PC-3 (cell line): ENCODE measurements at places on chromosomes 7 and 10. TPM values are rescaled to one million over a fixed set of nuclear protein-coding genes. Genes with fewer than 3 reads are reported as not detected.

- no peak for DNase-seq
Measured at GRCh38 chr10:9602998-9603397, 1414.7 kb upstream of the CELF2 start.

- DNase-seq = no peak
Measured at GRCh38 chr7:14389595-14389994, 400.1 kb upstream of the ETV1 start.

DNA sequence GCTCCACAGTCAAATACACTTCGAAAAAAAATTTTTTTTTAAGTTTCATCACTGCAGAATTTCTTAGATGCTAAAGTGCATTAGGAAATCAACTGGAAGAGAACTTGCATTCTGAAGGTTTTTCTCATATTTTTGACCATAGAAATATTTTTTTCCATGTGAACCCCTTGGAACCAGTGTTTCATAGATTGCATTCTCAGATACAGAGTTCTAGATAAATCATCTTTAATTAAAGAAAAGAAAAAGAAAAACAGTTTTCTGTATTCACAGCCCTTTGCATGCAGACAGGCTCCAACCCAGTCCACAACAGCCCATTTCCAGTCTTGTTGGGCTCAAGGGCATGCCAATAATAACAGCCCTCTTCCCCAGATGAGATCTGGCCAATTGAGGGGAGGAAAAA is 75.5 kb upstream of the RPA3 start:
- no peak for DNase-seq

DNA sequence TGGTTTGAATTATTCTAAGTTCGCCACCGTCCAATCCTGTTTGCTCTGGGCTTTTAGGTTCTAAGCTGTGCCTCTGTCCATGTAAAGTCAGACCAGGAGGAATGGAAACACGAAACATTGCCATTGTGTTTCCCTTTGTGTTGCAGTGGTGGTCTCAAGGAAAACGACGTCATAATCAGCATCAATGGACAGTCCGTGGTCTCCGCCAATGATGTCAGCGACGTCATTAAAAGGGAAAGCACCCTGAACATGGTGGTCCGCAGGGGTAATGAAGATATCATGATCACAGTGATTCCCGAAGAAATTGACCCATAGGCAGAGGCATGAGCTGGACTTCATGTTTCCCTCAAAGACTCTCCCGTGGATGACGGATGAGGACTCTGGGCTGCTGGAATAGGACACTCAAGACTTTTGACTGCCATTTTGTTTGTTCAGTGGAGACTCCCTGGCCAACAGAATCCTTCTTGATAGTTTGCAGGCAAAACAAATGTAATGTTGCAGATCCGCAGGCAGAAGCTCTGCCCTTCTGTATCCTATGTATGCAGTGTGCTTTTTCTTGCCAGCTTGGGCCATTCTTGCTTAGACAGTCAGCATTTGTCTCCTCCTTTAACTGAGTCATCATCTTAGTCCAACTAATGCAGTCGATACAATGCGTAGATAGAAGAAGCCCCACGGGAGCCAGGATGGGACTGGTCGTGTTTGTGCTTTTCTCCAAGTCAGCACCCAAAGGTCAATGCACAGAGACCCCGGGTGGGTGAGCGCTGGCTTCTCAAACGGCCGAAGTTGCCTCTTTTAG is 46.3 kb upstream of the DMBT1 start:
- no peak for DNase-seq

DNA sequence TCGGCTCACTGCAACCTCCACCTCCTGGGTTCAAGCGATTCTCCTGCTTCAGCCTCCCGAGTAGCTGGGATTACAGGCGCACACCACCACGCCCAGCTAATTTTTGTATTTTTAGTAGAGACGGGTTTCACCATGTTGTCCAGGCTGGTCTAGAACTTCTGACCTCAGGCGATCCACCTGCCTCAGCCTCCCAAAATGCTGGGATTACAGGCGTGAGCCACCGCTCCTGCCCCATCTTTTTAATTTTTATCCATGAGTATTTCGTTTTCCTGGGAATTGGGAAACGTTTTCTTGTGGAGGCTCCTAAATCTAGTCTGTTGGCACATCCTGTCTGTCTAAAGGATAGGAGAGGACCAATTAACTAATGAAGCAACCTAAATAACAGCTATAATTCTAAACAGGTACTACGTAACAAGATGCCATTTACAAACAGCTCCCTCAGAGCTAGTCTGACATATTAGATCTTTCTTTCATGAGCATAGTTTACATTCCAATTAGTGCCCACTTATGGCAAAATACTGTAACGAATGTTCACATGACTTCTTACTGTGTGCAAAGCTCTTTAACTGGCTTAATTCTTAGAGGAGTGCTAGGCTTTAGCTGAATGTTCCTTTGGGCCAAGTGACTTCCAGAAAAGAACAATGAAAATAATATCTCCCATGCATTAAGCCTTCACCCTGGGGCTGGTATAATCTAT is 151.0 kb upstream of the YAE1 start:
- no peak for DNase-seq

MSMB gene
- total RNA-seq = not detected in 2 replicates

- peak; percentile 97 for DNase-seq
Measured at GRCh38 chr10:58856508-58857240, 319.8 kb upstream of the PHYHIPL start.

DNA sequence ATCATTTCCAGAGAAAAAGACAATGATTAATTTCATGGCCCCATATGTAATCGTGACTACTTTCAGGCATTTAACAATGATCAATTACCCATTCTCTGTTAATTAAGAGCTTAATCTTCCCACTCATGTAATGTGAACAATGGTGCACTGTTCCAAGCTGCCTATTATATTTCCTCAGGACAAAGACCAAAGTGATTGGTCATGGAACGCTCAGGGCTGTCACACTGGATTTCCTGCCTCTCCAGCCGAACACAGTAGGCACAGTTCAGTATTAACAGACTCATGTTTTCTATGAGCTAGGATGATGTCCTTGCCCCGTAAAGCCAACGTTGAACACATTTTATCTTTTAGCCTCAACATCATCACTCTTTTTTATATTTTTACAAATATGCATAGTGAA is 142.7 kb upstream of the FZD8 start:
- DNase-seq = peak; percentile 41

ARPC1A gene
- total RNA-seq = 183 and 193 TPM in 2 replicates

DNA sequence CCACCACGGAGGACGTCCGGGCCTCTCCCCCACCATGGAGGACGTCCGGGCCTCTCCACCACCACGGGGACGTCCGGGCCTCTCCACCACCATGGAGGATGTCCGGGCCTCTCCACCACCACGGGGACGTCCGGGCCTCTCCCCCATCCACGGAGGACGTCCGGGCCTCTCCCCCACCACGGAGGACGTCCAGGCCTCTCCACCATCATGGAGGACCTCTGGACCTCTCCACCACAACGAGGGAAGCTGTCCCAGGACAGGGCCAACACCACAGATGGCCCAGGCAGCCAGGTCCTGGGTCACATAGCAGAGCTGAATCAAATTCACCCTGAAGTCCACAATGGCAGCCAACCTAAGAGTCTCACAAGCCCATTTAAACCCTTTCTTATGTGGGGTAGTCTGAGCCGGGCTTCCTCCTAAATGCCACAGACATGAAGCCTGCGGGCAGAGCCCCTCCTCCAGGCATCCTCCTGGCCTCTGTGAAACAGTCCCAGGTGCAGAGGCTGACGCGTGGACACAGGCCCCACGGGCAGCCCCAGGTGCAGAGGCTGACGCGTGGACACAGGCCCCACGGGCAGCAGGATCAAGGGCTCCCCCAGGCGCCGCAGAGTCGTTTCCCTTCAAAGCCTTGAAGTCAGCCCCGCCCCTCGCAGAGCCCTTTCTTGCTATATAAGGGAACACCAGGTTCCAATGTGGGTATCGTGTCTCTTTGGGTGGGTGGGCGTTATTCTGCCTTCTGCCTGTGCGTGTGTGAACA is 47.0 kb downstream of the FOXL3 start:
- DNase-seq = no peak

DNA sequence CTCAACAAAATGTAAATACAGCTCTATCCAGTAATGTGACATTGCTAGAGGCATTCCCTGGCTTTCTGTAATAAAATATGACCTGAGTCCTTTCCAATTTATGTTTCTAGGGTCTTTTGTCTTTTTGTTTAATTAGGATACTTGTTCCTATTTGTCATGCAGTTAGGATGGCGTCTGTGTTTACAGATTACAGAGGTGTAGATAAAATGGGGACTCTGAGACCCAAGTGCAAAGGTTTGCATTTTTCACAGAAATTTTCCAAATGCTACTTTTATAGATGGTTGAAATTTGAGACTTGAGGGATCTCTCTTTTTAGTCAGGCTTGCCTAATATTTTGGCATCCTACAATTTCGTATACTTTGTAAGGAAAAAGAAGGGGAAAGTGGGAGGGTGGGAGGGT is 332.4 kb downstream of the PTEN start:
- DNase-seq = no peak

GRCh38 chr7:17633067-17633466 is 307.2 kb downstream of the SNX13 start:
- DNase-seq = peak; percentile 86

GRCh38 chr10:131859341-131860020 is 41.3 kb upstream of the PPP2R2D start:
- no peak for DNase-seq

DNA sequence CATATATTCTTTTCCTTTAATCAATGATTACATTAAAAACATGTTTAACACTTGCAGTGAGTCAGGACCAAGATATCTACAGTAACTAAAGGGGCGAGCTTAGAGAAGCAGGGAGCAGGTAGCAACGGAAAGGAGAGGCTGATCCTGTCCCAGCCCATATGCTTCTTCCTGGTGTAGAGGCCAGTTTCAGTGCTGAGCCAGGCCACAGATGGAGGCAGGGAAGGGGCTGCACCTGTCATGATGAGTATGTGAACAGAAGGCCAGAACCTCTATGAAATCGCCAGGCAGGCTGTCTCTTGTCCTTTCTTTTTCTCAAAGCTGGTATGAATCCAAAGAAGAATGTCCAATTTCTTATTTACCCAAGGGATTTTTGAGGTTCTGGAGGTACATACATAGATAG is 16.3 kb downstream of the REEP3 start:
- DNase-seq = no peak

- peak; percentile 71 for DNase-seq
Measured at GRCh38 chr7:105439174-105439893, 50.6 kb upstream of the SRPK2 start.

DNA sequence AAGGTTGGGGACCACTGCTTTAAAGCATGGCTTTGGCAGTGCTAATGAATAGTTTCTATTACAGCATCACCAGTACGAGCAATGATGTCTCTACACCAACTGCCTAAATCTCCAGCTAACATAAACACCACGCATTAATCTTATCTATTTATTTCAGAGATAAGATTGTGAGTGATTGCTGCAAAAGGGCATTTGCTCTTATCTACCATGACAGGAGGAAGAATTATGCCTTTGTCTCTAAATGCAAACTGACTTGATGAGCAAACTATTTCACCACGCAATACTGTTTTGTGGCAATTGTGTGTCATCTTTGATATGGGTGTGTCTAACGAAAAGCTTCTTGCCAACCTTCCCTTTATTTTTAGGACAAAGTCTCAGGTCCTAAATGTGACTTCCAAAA is 684.9 kb downstream of the SORCS1 start:
- DNase-seq = no peak

GRCh38 chr10:84675060-84675459 is 346.7 kb downstream of the CCSER2 start:
- no peak for DNase-seq

DNA sequence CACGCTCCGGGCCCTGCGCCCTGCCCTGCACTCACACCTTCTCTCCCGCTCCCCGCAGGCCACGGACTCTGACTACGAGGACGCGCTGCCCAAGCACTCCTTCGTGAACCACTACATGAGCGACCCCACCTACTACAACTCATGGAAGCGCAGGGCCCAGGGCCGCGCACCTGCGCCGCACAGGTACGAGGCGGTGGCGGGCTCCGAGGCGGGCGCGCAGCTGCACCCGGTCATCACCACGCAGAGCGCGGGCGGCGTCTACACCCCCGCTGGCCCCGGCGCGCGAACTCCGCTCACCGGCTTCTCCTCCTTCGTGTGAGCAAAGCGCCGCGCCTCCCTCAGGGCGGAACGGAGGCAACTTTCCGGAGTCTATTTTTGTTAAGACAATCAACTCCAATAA is 417.0 kb upstream of the FOXK1 start:
- DNase-seq = no peak

SFTPA1 gene
- not detected in 2 replicates for total RNA-seq

DNA sequence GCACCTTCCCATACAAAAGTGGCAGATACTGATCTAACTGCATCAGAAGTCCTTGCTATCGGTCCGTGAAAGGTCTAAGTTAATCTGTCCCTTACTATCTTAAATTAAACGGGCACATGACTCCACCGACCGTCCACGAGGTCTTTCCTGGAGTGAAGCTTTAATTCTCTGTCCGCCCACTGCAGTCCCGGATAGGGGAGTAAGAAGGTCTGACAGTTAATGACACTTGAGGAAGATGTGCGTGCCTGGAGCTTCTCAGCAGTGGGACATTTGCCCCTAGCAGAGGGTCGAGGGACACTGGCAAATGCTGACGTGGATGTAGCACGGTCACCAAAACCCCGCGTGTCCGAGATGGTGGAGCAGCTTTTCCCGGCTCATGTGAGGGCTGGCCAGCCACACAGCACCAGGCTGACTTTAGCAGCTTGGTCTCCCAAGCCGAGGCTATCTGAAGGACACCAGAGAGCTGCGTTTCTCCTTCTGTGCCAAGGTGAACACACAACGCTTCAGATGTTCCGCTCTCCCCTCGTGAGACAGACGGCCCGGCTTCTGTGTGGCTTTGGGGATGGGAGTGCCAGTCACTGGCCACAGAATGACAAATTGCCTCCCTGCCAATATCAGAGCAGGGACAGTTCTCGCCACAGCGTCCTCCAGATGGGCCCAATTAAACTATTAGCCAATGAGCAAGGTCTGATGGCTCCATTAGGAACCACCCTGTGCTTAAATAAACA is 86.6 kb downstream of the ADARB2 start:
- DNase-seq = no peak

MAD1L1 gene
- 88.4 and 146 TPM in 2 replicates for total RNA-seq

GRCh38 chr7:95205665-95206225 is 118.6 kb downstream of the PON1 start:
- peak; percentile 73 for DNase-seq

DNA sequence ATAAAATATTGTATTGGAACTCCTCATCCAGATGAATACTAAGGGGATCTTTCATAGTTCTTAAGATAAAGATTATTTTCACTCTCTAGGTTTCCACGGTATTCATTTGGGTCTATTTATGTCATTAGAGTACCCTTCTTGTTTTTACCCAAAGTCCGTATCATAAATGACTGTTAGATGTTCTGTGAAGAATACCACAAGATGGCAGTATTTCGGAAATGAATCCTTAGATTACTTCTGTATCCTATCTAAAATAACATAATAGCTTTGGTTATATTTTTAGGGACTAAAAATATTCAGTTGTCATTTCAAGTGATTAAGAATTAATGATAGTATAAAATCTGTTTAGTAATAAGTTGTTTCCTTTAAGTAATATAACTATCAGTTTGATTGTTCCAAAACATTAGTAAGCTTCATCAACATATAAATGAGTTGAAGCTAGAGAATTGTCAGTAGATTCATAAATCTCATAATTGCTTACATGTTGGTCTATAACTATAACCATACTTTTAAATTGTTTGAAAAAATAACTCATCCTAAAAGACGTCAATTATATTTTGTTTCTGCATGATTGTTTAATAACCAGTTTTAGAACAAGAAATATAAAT is 337.5 kb upstream of the KCND2 start:
- peak; percentile 60 for DNase-seq

CHCHD2 gene
- total RNA-seq = 499 and 578 TPM in 2 replicates
